ENCODE measurements at places on chromosomes 16 and 17.
A peak's percentile ranks its signal among the peaks of the same experiment; 100 is the strongest.

DNA sequence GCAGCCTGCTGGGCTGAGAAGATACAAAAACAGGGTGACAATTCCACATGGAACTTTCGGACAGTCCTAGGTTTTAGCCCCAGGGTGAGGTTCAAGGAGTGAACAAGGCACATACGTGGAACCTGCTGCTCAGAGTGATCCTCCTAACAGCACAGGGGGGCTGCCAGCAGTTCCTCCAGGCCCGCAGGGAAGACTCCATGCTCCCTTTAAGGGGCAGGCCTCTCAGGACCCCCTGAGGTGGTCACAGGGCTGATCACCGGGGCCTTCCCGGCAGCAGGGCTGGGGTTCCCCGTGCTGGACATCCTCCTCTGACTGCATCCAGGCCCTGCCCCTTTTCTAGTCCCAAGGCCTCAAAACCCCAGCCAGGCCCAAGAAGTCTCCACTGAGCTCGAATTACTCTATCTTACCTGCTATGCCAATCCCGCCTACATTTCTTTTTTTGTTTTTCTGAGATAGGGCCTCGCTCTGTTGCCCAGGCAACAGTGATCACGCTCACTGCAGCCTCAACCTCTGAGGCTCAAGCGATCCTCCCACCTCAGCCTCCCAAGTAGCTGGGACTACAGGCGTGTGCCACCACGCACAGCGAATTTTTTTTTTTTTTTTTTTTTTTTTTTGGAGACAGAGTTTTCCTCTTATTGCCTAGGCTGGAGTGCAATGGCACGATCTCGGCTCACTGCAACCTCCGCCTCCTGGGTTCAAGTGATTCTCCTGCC lies 10.4 kb downstream of the CANT1 start:
- no peak for DNase-seq

GRCh38 chr16:50269769-50270509 lies 3.6 kb downstream of the ADCY7 start:
- no peak for DNase-seq

- peak; percentile 48 for DNase-seq
These were observed at the start of gene SAMD14 for GRCh38 chr17:50129728-50130558. Gene SAMD14 (minus strand): TSS chr17:50130160. CDS start chr17:50124959, 5,201 bp downstream.

DNA sequence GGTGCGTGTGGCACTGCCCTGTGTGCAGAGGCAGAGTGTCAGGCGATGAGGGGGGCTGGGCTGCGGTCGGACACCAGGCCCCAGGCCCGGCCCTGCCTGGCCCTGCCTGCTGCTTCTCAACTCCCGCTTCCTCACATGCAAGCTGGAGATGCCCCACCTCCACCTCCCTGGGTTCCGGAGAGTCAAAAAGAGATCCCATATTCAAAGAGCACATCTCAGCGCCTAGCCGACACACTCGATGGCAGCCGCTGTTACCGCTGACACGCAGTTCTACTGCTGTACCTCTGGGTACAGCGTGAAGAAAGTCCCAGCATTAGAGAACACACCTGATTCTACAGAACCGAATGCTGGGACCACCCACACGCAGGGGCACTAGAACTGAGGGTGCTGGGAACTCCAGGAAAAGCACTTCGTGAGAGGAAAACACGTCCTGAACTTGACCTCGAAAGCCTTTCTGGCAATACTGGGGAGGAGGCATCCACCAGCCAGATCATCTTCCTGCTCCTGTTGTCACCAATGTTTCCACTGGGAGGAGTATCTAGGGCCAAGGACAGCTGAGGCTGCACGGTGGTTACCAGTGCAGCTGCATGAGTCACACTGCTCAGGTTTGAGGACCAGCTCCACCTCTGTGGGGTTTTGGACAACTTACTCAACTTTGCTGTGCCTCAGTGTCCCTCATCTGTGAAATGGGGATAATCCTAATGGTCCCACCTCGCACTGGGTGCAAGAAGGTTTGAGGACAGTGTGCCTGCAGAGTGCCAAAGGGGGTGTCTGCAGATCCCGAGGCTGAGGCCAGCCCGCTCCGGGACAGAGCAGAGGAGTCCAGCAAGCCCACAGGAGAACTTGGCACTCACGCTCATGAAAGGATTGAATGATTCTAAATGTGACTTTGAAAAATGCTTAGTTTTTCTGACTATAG lies 100.4 kb upstream of the DNAH17 start:
- no peak for DNase-seq

- DNase-seq: no peak
These were observed 75.8 kb upstream of the METTL9 start for GRCh38 chr16:21523411-21524067.

DNA sequence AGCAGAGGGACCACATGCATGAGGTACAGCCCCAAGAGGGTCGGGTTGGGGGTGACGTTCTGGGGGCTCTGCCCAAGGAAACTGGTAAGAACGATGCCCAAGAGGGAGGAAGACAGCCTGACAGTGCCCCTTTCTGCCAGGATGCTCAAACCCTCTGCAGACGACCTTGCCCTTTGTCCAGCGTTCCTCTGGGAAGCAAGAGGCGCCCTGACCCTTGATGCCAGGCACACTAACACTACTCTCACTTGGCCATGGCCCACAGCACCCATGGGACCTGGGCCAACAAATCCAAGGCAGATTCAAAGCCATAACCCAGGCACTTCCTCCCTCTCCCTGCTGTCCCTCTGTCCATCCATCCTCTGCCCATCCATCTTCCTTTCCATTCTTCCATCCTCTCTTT lies 20.4 kb downstream of the TK2 start:
- DNase-seq: no peak

DNA sequence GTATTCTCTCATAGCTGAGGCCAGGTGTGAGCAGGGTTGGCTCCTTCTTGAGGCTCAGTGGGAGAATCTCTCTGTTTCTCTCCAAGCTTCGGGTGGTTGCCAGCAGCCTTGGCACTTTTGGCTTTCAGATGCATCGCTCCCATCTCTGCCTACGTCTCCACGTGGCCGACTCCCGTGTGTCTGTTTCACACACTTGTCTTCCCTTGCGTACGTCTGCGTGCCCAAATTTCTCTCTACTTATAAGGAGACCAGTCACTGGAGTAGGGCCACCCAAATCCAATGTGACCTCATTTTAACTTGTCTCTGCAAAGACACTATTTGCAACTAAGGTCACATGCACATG lies 14.7 kb downstream of the OSBPL7 start:
- no peak for DNase-seq

- DNase-seq: peak; percentile 94
These were observed at the start of gene LMF1 for GRCh38 chr16:970766-971581. Gene LMF1 (minus strand): TSS chr16:970984. CDS start chr16:970980, 4 bp downstream.

- peak; percentile 85 for DNase-seq
These were observed 238.7 kb upstream of the CIBAR2 start for GRCh38 chr16:85350973-85351372.

DNA sequence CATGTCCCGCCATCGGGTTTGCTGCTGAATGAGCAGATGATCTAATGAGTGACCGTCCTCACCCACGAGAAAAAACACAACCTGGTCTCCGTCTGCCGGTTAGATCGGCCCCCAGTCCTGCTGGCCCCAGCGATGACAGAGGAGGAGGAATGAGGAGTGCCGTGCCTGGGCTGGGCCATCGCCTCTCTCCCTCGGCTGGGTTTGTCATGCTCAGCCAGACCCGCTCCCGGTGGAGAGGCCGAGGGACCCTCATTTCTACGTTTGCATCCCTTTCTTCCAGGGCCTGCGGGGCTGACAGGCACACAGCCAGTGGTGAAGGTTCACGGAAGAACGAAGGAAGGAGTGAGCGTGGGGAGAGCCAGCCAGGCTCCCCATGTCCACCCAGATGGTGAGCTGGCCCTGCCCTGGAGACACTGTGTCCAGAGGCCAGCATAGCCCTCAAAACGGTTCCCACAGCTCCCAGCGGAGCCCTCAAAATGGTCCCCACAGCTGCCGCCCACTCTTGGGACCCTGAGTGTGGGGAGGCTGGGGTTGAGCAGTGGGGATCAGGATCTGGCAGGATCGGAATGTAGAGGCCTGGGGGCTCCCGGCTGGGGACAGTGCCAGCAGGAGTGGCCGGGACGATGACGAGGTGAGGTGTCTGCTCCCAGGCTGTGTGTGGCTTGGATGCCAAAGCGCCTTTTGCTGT lies 23.9 kb downstream of the CBFA2T3 start:
- DNase-seq: no peak

DNA sequence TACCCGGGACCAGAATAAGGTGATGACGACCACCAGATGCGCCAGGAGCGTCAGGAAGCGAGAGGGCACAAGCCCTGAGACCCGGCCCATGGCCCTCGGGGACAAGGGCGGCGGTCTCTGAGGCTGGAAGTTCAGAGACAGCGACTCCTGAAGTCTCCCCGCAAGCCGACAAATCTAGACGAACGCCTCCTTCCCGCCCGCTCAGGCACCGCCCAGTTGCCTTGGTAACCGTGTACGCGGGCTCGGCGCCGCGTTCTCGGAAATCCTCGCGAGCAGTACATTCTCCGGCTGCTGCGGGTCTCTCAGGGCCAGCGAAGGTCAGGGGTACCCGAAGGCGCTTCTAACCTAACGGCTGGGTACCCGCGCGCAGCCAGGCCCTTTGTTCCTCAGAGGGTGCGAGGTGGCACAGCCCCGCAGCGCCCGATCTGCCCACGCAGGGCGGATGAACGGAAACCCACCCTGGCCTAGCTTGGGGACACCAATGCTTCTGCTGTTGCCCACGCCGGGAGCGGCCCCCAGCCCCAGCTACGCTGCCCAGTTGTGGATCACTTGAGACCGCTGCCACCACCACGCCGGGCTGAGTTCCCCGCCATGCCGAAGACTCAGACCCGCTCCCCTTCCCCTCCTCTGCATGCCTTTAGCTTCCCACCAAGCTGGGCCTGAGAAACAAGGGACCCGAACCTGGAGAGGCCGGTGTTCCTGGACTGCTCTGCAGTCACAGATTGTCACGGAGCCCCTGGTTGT lies at the start of gene TMEM107:
Gene TMEM107 (minus strand): TSS at position 184 of the 744 bp plus-strand sequence. CDS start 94 bp downstream, at position 90.
- DNase-seq: peak; percentile 84

GRCh38 chr16:61014869-61015268 lies 1021.4 kb downstream of the CDH8 start:
- no peak for DNase-seq

- no peak for DNase-seq
These were observed 22.6 kb downstream of the CNTNAP1 start for GRCh38 chr17:42704837-42705494.

DNA sequence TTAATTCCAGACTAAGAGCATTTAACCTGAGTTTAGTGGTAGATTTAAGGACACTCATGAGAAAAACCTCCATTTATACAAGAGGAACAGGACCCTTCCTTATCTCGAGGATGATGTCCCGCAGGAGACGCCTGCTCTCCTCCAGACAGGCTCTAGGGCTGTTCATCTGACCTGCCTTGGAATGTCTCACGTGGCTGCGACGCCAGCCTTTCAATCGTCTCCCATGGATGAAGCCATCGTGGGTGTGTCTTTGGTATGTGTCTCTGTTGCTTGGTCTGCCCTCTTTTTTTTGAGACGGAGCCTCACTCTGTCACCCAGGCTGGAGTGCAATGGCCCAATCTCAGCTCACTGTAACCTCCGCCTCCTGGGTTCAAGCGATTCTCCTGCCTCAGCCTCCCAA lies 16.5 kb downstream of the CHMP6 start:
- DNase-seq: no peak

GRCh38 chr17:18267366-18267765 lies 6.9 kb downstream of the MIEF2 start:
- no peak for DNase-seq

GRCh38 chr16:66619534-66620428 lies 15.3 kb downstream of the CMTM3 start:
- peak; percentile 66 for DNase-seq

GRCh38 chr17:34761646-34762045 lies 182.3 kb downstream of the TMEM132E start:
- no peak for DNase-seq

- DNase-seq: peak; percentile 17
These were observed 646 bp downstream of the RABEP1 start for GRCh38 chr17:5282642-5283217.

DNA sequence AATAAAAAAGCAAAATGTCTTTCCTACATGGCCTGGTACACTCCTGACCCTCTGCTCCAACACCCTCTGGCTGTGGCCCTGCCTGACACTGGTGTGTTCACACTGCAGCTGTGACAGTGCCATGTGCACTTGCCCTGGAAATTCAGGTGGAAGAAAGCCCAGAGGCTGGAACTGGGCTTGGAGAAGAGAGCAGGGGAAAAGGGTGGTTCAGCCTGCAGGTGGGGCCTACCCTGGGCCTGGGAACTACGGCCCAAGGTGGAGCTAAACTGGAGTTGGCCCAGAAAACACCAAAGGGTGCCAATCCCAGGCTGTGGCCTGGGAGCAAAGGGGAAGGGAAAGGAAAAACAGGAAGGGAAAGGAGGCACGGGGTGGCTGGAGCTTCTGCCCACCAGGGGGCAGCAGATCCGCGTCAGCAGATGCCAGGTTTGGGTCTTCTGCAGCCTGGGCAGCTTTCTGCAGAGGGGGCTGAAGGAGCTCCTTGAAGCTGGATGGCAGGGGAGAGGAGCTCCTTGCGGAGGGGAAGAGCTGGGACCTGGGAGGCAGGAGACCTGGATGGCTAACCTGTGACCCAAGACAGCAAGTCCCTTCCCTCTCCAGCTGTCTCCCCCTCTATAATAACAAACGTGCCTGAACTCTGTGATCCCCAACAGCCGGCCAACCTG lies 15.4 kb upstream of the CTCF start:
- DNase-seq: peak; percentile 82

- DNase-seq: peak; percentile 25
These were observed 1469.5 kb upstream of the GOT2 start for GRCh38 chr16:60203525-60204124.

- no peak for DNase-seq
These were observed 109.4 kb upstream of the GSE1 start for GRCh38 chr16:85503679-85504231.

All from cardiac fibroblast (primary cell).